ENCODE measurements at places on chromosomes 6 and 20.
A peak's percentile ranks its signal among the peaks of the same experiment; 100 is the strongest.

GRCh38 chr20:35394271-35394670 lies 17.5 kb downstream of the UQCC1 start:
- DNase-seq, result no peak

- peak; percentile 43 for DNase-seq
Observed at GRCh38 chr6:113306552-113307145, 550.5 kb upstream of the MARCKS start.

- no peak for DNase-seq
Observed at GRCh38 chr20:50038574-50038991, 55.8 kb downstream of the SNAI1 start.

GRCh38 chr20:38671186-38671585 lies 53.1 kb upstream of the SLC32A1 start:
- no peak for DNase-seq

GRCh38 chr6:1553562-1554083 lies 56.1 kb upstream of the FOXC1 start:
- peak; percentile 56 for DNase-seq

DNA sequence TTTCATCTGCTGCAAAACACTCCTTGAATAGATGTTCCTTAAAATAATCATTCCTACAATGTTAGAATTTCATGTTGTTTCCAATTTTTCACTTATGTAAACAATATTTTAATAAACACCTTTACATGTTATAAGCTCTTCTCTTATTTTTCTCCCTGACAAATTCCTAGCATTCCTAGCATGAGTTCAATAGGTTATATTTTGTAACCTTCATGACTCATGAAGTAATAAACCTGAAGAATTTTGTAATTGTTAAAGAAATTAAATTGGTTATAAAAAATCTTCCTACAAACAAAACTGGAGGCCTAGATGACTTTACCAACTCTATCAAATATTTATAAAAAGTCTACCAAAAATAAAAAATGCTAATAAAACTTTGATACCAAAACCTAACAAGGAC lies 66.3 kb downstream of the NT5E start:
- no peak for DNase-seq

DNA sequence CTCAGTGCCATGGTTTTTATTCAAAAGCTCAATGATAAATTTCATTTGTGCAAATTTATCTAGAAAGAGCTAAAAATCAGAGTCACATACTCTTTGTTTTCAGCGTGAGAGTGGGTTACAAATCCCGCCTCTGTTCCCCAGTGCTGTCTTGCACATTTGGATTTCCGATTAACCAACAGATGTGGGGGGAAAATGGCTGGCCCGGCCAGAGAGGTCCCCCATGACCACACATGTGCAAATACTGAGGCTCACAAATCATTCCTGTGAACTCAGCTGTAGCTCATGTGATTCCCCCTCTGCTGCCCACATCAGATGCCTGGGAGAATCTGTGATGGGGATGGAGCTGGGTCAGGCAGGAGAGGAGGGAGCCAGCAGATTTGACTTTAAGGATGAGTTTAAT lies 168.7 kb downstream of the PAX1 start:
- no peak for DNase-seq

DNA sequence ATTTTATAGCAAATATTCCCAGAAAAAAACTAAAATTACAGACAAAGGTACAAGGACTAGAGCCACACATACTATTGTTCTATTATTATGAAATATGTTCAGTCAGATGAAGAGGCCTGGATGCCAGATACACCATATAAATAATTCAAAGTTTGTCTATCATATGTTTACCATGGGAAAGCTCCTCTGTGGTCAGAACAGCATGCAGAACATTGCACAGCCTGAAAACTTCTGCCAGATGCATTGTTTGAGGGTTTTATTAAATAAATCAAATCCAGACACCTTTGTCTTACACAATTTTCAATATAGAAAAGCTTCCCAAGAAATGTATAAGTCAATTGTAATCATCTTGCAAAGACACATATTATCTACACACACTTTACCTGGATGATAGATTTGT lies 35.0 kb upstream of the COL21A1 start:
- DNase-seq, result peak; percentile 36

GRCh38 chr6:145483191-145483996 lies 251.9 kb downstream of the EPM2A start:
- DNase-seq, result peak; percentile 10

GRCh38 chr6:36120539-36120938 lies 9.8 kb upstream of the MAPK13 start:
- no peak for DNase-seq

Data from fibroblast of mammary gland (primary cell).